ENCODE measurements at places on chromosomes 1 and 21.

- DNase-seq, result no peak
Observed at GRCh38 chr1:231236938-231237337, 4.1 kb upstream of the GNPAT start.

GRCh38 chr1:10793129-10793651 lies 3.3 kb downstream of the CASZ1 start:
- DNase-seq, result no peak

GRCh38 chr1:164763098-164763497 lies 204.1 kb downstream of the PBX1 start:
- DNase-seq, result no peak

GRCh38 chr1:116018007-116018406 lies 41.7 kb downstream of the SLC22A15 start:
- no peak for DNase-seq

GRCh38 chr1:77227381-77227780 lies 8.2 kb upstream of the PIGK start:
- no peak for DNase-seq

Measured in nucleus accumbens (tissue), 56 donors.